ENCODE measurements at places on chromosomes 6 and 20.

DNA sequence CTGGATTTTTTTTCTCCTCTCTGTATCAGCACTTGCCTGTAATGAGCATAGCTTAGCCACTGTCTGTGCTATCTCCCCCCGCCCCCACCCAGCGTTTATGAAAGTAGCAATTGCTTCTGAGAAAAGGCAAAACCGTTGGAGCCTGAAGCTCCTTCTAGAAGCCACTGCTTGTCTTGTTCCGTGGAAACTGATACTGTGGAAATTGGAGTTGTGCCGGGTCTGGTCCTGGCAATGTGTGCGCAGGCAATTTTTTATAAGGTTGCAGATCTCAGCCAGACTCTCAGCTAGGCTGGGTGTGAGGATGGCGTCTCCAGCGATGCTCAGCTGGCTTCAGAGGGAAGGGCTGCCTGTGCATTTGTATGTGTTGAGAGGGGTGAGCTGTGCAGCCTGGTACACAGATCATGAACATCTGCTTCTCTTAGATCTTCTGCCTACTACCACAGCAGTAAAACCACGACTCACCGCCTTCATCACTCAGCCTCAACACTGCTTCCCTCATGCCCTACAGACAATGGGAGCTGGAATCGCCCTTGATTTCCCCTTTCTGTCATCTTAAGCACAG is 72.4 kb upstream of the GTSF1L start:
- no peak for DNase-seq

GRCh38 chr6:108521616-108522107 is 39.1 kb upstream of the FOXO3 start:
- DNase-seq = no peak

DNA sequence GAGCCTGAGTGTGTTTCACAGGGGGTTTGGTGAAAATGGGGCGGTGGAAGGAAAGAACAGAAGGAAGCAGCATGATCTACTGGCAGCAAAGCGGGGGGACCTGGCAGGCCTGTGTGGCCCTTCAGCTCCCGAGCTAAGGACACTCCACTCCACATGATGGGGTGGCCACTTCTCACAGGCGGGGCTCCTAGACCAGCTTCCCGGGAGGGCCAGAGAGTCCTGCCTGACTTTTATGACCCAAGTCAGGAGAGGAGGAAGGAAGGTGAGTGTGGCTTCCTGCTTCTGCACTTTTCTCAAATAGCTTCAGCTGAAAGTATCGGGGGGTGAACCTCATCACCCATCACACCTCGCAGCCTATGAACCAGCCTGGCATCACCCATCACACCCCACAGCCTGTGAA is 117.5 kb upstream of the AFDN start:
- no peak for DNase-seq

- DNase-seq = peak; percentile 34
Observed at GRCh38 chr20:59063358-59064213, 21.0 kb upstream of the PRELID3B start.

GRCh38 chr6:139126255-139126654 is 8.6 kb upstream of the HECA start:
- no peak for DNase-seq

DNA sequence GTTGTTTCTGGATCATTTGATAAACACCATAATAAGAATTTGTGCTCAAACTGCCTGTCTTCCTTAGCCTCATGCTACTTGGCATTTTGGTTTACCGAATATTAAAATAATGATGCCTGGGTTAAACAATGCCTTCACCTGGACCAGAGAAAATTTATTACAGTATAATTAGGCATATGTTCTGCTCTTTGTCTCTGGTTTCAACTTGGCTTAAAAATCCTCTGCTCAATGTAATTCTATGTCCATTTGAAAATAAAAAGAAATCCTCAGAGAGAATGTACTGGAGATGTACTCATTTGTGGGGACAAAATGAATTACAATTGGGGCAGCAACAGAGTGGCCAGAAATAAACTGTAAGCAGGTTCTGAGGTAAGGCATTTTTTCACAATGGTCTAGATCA is 95.0 kb downstream of the DST start:
- DNase-seq = no peak

DNA sequence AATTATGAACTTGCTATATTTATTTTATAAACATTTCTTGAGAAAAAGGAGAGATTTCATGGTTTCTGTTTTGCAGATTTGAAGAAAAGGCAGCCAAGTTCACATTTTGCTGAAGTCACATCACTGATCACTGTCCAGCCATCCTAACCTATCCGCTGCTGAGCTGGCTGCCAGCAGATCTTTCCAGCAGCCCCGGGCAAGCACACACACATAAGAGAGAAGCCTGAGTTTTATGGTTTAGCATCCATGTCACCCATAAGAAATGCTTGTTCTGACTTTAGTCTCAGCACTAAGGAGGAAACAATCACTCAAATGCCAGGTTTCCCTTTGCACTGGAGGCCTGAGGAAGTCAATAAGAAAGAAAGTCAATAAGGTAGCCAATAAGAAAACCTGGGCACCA is 287.1 kb downstream of the SMOC2 start:
- DNase-seq = no peak

DNA sequence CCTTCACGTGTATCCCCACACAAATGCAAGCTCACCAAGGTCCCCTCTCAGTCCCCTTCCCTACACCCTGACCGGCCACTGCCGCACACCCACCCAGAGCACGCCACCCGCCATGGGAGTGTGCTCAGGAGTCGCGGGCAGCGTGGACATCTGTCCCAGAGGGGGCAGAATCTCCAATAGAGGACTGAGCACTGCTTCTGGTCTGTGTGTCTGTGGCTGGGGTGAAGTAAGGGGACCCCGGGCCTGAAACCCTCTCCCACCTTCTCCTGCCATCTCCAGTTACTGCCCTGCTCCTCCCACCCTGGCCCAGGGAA is 8.3 kb downstream of the MYL9 start:
- no peak for DNase-seq

GRCh38 chr6:157603314-157603940 is 219.6 kb upstream of the SNX9 start:
- no peak for DNase-seq

DNA sequence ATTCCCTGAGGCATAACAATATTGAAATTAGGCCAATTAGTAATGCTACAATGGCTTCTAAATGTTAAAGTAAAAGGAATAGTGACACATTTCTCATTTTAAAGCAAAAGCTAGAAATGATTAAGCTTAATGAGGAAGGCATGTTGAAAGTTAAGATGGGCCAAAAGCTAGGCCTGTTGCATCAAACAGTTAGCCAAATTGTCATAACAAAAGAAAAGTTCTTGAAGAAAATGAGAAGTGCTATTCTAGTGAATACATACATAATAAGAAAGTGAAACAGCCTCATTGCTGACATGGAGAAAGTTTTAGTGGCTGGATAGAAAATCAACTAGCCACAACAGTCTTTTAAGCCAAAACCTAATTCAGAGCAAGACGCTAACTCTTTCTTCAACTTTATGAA is 12.9 kb downstream of the OR2A4 start:
- DNase-seq = no peak

DNA sequence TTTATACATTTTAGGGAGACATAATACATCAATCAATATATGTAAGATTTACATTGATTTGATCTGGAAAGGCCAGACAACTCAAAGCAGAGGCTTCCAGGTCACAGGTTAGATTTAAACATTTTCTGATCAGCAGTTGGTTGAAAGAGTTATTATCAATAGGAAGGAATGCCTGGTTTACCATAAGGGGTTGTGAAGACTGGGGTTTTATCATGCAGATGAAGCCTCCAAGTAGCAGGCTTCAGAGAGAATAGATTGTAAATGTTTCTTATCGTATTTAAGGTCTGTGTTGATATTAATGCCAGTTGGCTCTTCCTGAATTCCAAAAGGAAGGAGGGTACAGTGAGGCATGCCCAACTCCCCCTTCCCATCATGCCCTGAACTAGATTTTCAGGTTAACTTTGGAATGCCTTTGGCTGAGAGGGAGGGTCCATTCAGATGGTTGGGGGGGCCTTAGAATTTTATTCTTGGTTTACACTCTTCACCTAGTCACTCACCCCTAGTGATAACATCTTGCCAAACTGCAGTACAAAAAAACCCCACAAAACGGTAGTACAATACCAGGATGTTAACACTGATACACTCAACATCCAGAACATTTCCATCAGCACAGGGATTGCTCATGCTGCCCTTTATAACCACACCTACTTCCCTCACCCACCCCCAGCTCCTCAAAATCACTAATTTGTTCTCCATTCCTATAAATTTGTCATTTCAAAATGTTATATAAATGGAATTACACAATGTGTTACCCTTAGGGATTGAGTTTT is 259.6 kb upstream of the PLN start:
- DNase-seq = no peak

GRCh38 chr20:31861385-31862156 is 8.8 kb downstream of the DUSP15 start:
- peak; percentile 53 for DNase-seq

All from NCI-H774 (cell line).